Left renal cortex interstitium (tissue), 4 donors: ENCODE measurements at places on chromosomes 7 and 10. TPM values are rescaled to one million over a fixed set of nuclear protein-coding genes. Genes with fewer than 3 reads are reported as not detected.

CHST15 gene
- 20.8 TPM for polyA plus RNA-seq

UCMA gene
- polyA plus RNA-seq = not detected

ATOH7 gene
- polyA plus RNA-seq = 1.8 TPM

CYP3A5 gene
- polyA plus RNA-seq = 2.8 TPM

SCART1 gene
- polyA plus RNA-seq = 0.42 TPM

IPMK gene
- polyA plus RNA-seq = 8.6 TPM

FAM237B gene
- 0.23 TPM for polyA plus RNA-seq

NEBL gene
- polyA plus RNA-seq = 83.1 TPM

NUDT13 gene
- polyA plus RNA-seq = 4.1 TPM

ZCWPW1 gene
- 7.1 TPM for polyA plus RNA-seq

ARHGEF35 gene
- 27.6 TPM for polyA plus RNA-seq

LRRD1 gene
- polyA plus RNA-seq = 0.95 TPM

CREB5 gene
- 17.0 TPM for polyA plus RNA-seq

RBP4 gene
- polyA plus RNA-seq = 0.28 TPM

MGAM2 gene
- 0.59 TPM for polyA plus RNA-seq

FAS gene
- polyA plus RNA-seq = 11.4 TPM

ACSL5 gene
- 4.8 TPM for polyA plus RNA-seq

DNA sequence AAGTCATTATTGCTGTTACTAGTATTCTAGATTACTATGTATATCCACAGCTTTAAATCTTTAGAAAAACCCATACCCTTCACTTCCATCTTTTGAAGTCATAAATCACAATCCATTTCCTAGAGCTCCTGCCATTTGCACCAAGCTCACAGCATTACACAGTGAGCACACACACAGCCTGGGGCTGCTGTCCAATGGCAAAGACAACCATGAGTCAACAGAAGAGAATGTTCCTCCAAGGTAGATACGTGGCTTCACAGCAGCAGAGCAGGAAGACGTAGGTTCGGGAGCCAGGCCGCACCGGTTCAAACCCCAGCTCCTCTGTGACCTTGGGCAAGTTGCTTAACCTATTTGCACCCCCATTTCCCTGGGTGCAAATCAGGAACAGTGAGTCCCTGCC, 234.6 kb downstream of the DIP2C start:
- DNase-seq = no peak

- DNase-seq = no peak
Observed at GRCh38 chr7:79590391-79590790, 136.9 kb upstream of the MAGI2 start.

- DNase-seq = no peak
Observed at GRCh38 chr10:70458329-70459060, 17.0 kb upstream of the NODAL start.

GRCh38 chr7:151468217-151469018, 28.5 kb upstream of the CRYGN start:
- no peak for DNase-seq

DNA sequence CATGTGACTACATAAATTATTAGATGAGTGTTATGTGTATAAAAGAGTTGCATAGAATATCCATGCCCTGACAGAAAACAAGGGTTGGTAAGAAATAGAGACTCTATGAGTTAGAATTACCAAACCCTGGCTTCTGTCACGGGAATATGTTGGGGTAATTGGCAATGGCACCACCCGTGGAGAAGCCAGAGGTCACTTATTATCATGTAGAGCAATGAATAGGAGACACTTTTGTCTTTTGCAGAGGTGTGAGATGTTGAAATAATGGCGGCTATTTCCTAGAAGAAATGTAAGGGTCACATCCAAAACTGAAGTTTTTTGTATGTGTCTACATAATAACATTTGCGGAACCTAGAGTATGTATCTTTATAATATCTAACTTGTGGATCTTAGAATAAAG, 35.3 kb downstream of the ABCB5 start:
- no peak for DNase-seq

DNA sequence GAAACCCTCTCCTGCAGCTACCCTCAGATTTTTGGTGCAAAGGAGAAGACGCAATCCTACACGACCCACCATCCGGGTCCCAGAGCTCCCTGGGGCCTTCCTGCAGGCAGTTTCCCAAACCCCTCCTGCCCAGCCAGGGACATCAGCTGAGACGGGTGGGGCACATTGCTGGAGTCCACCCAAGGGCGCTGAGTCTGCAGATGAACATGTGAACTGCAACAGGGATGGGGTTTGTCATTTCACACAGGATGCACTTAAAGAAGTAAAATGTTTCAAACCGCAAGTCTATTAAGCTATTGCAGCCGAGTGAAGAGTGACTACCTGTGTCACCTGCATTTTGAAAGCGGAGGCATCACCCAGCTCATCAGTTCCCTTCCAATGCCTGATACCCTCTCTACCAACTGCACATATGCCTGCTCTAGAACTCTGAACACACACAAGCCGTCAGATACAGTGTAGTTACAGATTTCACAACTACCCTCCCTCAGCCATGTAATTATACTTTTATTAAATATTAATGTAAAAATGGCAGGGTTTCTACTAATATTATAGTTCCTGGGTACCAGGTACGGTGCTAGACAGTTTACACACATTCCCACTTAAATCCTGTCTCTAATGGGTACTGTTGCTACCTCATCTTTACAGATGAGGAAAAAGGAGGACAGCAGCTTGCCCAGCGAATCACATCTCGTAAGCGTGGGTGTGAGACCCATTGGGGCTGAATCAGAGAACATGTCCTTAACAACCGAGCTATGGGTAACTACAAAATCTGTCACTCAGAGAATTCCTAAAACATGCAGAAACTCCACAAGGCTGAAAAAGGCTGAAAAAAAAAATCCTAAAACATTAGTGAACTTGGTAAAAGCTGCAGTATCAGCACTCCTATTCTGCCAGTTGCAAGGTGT, 71.2 kb downstream of the GRB10 start:
- no peak for DNase-seq

GRCh38 chr7:33190688-33191304, 61.4 kb downstream of the BBS9 start:
- DNase-seq = no peak

DNA sequence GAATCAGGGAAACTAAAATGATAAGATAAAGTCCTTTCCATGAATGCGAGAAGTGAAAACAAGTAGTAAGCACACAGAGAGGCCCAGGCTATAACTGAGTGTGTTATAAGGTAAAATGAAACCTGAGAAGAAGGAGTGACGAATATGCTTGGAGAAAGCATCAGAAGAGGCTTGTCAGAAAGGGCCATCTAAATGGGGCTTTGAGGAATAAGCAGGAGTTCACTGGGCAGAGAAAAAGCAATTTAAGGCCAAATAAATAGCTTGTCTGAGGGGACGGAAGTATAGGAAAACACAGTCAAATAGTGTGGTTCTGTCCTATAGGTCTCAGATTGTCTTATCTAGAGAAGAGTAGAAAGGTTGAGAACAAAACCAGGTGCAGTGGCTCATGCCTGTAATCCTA, 59.6 kb upstream of the GSDME start:
- DNase-seq = no peak

GRCh38 chr10:127296696-127297095, 100.3 kb upstream of the INSYN2A start:
- no peak for DNase-seq

DNA sequence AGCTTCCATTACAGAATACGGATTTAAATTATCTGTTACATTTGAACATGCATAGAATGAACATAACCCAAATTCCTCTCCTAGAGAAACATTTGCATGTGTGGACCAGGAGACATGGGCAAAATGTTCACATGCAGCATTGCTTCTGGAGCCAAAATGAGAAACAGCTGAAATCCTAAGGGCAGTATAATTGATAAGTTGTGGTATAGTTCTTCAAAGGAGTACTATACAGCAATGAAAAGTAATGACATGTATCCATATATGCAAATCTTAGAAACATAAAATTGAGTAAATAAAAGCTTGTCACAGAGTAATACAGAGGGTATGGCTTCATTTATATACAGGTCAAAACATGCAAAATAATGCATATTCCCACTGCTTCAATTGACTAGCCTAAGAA, 77.1 kb downstream of the RAB11FIP2 start:
- DNase-seq = no peak

DNA sequence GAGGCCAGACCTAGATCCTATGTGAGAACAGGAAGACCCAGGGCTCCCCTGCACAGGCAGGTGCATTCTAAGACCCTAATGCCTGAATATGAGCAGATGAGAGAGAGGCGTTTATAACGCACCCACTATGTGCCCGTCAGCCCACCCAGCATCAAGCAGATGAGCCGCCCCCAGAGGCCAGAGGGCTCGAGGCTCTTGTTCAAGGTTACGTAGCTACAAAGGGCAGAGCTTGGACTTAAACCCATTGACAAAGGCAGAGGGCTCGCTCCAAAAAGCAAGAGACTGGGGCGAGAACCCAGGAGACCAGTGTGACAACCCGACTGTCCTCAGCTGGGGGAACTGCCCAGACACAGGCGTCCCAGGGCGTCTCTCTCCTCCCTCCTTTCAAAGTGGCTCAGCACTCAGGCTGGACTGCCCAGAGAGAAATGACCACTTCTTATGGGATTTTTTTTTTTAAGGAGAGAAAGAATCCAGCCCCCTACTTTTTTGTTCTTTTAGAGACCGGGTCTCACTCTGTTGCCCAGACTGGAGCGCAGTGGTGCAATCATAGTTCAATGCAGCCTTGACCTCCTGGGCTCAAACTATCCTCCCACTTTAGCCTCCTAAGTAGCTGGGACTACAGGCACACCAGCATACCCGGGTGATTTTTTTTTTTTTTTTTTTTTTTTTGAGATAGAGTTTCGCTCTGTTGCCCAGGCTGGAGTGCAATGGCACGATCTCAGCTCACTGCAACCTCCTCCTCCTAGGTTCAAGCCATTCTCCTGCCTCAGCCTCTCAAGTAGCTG, 40.1 kb downstream of the TNRC18 start:
- no peak for DNase-seq

GRCh38 chr7:526460-527034, 6.9 kb upstream of the PDGFA start:
- no peak for DNase-seq

DNA sequence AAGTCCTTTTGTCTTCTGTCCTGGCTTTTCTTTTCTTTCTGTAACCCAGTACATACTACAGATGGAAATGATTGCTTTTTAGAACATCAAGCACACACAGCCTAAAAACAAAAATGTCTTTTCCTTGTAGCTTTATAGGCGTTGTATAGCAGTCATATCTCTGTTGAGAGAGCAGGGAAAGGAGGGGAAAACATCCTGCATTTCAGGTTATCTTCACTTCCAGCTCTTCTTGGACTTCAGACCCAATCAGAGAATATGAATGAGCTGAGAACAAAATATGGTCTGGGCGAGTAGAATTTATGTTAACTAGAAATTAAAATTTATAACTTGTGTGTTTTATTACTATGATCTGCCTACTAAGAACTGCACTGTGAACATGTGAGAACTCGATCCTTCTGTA, 14.7 kb downstream of the TMEM60 start:
- DNase-seq = no peak

- DNase-seq = no peak
Observed at GRCh38 chr10:21526860-21527597, 1.5 kb upstream of the SKIDA1 start.

- DNase-seq = no peak
Observed at GRCh38 chr10:112232670-112233069, 49.1 kb upstream of the GPAM start.

DNA sequence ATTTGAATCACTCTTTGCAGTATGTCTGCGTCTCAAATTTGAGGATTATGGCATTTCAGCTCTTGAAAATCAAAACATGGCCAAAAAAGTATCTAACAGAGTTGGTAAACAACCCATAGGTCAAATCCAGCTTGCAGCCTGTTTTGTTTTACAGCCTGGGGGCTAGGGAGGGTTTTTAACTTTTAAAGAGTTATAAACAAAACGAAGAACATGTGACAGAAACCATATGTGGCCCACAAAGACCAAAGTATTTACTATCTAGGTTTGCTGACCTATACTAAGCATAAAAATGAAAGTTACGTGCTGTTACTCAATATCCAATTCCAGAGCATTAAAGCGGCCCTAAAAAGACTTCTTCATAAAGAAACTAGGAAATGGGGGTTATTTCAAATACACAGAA, 55.5 kb upstream of the STARD3NL start:
- peak; percentile 30 for DNase-seq

DNA sequence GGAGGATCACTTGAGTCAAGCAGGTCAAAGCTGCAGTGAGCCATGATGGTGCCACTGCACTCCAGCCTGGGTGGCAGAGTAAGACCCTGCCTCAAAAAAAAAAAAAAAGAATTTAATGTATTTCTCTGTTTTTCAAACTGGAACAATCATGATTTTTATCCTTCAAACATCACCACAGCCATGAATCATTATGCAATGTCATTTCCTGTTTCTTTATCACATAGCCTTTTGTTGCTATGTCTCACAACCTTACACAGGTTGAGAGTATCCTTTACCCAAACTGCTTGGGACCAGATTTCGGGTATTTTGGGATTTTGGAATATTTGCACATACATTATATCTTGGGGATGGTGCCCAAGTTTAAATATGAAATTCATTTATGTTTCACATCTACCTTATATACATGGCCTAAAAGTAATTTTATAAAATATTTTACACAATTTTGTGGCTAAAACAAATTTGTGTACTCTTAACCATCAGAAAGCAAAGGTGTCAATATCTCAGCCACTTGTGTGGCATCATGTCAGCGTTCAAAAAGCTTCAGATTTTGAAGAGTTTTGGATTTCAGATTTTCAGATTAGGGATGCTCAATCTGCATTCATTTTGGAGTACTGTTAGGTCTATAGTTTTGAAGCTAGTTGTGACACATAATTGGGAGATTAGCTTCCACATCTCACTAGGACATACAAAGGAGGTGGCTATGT, 8.2 kb downstream of the NT5C3A start:
- DNase-seq = no peak

DNA sequence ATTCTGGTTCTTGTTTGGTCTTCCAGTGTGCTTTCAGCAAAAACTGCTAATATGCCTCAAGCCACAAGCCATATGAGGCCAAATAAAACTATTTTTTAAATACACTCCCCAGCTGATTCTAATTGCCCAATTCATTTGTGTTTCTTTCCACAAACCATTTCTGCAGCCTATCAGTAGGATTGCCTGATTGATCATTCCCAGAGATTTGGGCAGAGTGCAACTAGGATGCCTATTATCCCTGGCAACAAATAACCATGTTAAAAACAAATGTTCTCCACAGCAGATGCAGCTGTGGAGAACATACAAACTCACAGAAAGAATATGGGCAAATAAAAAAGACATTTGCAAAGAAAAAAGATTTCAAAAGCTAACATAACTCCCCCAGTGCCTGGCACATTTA, 76.9 kb upstream of the CAV2 start:
- no peak for DNase-seq

- DNase-seq = no peak
Observed at GRCh38 chr7:79227044-79227443, 226.4 kb downstream of the MAGI2 start.

DNA sequence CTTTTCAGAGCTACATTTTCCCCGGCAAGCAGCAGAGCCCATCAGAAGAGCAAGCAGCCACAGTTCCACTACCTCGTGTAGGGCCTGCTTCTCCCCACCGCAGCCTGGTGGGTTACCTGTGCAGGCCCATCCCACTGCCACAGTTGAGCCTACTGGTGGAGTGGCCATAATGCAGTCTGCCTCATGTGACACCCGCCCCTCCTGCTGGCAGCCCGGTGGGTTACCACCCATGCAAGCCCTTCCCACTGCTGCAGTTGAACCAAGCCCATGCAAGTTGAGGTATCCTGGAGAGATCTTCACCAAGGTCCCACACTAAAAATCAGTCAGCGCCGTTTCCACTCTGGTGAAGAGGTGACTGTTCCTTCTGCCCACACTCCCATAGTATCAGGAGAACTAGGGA, 32.1 kb upstream of the CNNM1 start:
- DNase-seq = no peak
